ENCODE measurements at places on chromosomes 3 and 15.

DNA sequence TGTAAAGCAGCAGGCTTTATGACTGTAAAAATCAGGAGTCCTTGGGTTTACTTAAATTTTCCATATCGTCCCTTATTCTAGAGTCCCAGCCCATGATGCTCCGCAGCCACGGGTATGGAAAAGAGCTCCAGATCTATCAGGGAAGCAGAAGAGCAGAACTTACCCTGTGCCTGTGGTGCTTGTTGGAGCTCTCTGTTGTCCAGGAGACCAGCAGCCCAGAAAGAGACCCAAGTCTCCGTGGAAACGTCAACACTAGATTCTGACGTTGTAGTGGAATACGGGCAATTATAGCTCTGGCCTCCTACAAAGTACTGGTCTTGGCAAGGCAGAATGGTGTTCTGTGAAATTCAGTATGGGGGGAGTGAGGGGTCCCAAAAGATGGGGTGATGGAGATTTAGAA, 2.0 kb downstream of the GMNC start:
- DNase-seq: no peak

DNA sequence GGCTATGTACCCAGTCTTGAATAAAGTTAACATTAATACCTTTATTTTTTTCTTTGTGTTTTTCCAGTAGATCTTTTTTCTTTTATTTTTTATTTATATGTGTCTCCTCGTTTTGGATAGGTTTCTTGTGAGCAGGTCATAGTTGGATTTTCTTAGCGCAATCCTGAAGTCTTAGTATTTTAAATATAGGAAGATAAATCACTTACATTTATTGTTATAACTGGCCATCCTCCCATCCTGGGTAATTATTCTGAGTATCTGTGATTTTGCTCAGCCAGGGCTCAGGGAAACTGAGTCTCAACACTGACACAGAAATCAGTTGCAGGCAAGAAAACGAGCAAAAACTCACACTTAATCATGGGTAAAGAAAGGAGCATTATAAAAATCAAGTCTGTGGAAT, 11.6 kb upstream of the SLCO3A1 start:
- no peak for DNase-seq

DNA sequence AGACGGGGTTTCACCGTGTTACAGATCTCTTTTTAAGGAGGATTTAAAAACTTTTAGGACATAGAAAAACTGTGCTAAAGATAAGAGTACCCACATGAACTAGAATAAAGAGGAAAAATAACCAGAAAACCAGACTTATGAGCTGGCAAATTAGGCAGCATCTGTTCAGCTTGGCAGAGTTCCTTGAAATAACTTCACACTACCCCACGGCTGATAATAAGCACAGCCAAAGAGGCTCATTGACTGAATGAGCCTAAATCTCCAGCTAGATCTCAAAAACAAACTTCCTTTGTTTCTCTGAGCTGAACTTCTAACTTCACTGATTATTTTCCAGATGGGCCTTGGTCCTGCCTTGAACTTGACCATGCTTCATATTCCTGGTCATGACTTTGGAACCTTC, 26.7 kb upstream of the PIK3R4 start:
- DNase-seq: no peak

DNA sequence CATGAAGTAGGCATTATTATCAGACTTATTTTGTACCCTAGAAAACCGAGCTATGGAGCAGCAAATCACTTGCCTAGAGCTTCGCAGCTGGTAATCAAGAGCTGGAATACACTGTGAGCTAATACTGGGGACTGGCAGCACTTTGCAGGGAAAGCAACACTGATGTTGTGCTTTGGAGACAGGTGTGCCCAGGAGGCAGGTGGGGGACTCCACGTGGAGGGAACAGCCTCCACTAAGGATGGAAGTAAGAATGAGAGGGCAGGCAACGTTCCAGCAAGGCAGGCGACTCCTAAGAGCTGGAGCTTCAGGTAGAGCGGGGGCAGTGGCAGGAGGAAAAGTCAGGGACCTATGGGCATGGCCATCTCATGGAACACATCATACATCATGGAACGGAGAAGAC, 300.5 kb upstream of the IGF1R start:
- DNase-seq: no peak

GRCh38 chr3:112897791-112898190, 51.1 kb upstream of the CD200R1L start:
- DNase-seq: no peak

- DNase-seq: no peak
Observed at GRCh38 chr15:61184431-61184830, 44.7 kb downstream of the RORA start.

DNA sequence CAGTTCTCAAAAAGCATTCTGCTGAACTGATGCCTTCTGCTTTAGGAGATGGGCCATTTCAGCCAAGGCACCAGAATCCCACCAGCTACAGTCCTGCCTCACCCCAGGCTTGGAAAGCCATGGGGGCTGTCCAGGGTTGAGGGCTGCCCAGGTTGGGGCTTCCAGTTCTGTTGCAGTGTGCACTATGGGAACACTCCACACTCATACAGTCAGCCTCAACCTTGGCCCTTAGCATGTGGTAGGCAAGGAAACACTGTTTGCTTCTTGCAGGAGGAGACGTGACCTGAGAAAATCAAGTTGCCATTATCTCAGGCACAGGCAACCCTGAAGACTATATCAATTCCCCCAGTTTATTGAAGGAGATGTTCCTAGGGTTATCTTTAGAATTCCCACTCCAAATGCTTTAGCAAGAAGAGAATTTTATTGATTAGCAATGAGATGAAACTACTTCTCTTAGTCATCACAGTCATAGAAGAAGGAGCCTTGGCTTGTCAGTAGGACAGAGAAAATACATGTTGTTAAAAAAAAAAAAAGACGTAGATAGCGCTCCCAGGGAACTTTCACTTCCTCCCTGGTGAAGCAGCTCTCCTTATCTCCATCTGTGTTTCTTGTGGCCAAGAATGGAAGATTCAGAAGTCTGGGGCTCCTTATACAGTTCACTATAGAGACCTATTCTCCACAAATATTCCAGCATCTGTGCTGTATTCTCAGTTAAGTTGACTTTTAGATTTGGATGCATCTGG, 38.3 kb upstream of the IL12A start:
- DNase-seq: no peak

DNA sequence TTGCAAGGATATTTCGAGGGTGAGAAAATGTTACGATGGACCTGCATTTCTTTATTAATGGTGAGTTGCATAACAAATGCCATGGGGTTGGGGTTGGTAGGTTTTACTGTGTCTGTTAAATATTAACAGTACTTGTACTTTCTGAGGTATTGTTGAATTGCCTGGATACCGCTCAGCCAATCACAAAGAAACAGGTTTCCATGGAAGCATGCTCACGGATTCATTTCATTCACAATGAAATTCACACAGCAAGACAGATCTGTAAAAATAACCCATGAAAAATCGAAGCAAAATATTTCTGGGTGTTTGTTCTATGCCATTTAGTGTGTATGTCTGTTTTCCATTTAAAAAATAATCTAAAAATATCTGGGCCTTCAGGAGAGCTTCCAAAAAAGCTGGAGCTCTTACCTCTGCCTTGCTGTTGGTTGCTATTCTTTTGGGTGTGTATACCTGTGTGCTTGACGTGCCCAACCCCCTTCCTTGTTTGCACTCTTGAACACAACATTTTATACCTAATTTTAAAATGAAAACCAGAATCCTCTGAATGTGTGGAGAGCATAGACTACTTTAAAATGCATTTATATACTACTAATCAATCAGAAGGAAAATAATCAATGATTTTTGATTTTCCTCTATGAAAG, 479.8 kb upstream of the TBL1XR1 start:
- no peak for DNase-seq

DNA sequence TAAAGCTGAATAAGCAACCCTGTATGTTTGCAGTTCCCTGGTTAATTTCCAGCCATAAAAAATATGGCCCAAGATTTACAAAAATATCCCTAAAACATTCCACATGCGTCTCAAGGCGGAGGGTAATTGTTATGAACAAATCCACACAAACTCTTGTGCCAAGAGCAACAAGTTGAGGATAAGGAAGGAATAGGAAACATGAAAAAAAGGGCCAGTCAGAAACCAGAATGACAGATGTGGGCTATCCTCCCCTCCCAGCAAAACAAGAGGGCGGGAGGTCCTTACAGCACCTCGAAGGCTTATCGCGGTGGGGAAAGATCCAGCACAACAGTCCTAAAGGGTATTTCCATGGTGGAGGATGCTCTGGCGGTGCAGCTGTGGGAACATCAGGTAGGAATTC, 155.6 kb upstream of the HES1 start:
- no peak for DNase-seq

- DNase-seq: no peak
Observed at GRCh38 chr3:69684309-69684961, 54.8 kb upstream of the MITF start.

GRCh38 chr3:169666376-169667165, 3.1 kb upstream of the MECOM start:
- no peak for DNase-seq

DNA sequence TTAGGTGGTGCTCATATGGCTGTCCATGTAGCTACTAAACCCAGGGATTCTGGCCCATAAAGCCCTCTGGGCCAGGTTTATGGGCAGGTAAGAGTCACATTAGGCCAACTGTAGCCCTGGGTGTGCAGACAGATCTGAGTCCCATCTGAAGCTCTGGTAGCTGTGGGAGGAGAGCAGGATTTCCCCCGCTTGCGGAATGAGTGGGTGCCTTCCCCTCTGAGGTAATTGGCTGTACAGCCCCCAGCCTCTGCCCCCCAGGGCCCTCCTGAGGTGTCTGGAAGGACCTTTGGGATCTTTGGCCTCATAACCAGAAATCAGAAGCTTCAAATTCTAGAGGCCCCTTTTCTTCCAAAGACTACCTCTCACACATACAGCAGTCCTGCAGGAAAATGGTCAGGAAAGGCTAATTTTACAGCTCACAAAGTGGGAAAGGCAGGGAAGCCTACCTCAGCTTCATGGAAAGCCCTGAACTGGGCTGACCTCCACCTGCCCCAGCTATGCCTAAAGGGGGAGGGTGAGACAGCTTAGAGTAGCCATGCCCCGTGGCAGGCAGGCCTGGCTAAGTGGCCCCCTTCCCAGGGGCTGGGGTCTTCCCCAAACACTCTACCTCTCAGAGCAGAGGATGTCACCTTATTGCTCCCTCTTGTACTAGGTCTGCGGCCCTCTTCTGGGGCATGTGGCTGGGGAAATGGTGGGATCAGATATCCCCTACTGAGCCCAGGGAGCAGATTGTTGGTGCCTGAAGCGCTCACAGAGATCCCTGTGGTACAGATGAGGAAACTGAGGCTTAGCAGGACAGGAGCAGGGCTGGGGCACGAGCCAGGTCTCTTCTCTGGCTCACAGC, 16.8 kb downstream of the HEMK1 start:
- no peak for DNase-seq

GRCh38 chr15:42499858-42500609, 4.6 kb downstream of the SNAP23 start:
- no peak for DNase-seq

- DNase-seq: no peak
Observed at GRCh38 chr15:90101130-90101968, 919 bp downstream of the IDH2 start.

DNA sequence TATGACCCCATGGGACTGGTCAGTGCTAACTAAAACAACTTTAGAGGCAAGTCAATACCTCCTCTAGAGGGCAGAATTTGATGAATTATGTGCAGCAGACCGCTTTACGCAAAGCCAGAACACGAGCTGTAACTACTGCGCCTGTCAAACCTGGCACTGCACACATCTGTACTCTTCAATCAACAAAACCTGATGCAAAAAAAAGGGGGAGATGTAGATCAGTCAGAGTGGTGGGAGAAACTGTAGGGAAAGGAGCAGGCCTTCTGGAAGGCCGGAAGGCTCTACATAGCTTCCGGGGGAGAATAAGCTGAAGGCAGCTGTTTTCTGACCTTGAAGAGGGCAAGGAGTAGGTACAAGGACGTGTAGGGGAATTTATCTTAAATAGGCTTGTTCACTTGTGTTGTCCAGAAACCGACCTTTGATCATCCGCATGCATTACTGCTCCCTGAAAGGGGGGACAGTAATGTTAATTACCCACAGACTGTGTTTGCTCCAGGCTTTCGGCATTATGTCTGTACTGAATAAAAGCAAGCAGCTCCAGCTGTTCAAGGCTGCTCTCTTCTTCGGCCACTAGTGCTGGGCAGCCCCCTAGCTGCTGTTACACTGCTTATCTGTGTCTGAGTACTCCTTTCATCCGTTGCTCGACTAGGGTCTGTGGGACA, 41.0 kb downstream of the GPR160 start:
- DNase-seq: no peak

DNA sequence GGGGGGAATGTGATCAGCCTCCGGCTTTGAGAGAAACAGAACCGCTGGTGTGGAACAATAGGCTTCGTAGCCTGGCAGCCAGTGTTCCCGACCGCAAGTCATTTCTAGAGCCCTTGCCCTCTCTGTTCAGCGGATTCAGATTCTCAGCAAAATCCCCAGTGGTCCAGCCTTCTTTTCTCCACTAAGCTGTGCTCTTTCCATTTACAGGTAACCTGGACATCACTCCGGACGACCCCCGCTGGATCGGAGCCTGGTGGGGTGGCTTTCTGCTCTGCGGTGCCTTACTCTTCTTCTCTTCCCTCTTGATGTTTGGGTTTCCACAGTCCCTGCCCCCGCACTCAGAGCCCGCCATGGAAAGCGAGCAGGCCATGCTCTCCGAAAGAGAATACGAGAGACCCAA, 250.6 kb downstream of the SLCO3A1 start:
- no peak for DNase-seq

- DNase-seq: no peak
Observed at GRCh38 chr3:122993124-122993978, 34.2 kb downstream of the SEMA5B start.

GRCh38 chr3:31250116-31250777, 282.5 kb upstream of the STT3B start:
- DNase-seq: no peak

- no peak for DNase-seq
Observed at GRCh38 chr3:194087995-194088855, 47.7 kb upstream of the HES1 start.

GRCh38 chr3:159989973-159990846, 1.6 kb downstream of the IL12A start:
- DNase-seq: no peak

GRCh38 chr15:42349186-42349585, 10.1 kb upstream of the CAPN3 start:
- no peak for DNase-seq

DNA sequence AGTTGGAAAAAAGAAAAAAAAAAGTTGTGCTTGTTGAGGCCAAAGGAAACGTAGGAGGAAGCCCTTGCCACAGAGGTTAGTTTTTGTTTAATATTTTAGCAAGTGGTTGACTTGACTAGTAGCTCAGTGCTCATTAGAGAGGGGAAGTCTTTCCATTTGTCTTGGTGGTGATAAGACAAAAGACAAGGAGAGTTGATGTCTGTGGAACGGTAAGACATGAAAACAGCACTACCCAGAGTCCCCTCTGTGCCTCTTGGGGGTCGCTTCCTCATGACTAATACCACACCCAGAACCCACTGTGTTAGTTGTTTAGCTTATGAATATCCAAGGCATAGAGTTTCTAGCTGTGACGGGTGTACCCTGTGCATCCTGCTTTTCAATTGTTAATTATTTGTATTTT, 211.4 kb downstream of the ITPR1 start:
- DNase-seq: no peak

DNA sequence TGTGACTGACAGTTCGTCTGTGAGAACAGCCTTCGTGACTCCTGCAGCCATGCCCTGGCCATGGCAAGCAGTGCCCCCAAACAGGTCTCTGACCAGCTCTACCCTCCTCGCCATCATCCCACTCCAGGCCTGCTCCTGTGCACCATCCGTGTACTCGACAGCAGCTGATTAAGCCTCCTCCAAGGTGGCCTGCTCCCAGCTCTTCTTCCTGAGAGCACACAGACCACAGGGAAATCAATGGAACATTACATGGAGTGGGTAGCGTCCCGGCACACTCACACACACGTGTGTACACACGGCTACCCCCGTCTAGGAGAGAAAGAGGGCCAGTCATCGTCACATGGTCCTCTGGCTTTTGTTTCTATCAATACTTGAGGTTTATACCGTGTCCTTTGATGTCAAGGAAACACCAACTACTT, 21.1 kb downstream of the ANXA2 start:
- no peak for DNase-seq

Data from NCI-H2107 (cell line).